ENCODE measurements at places on chromosomes 1 and 21.
A peak's percentile ranks its signal among the peaks of the same experiment; 100 is the strongest.

DNA sequence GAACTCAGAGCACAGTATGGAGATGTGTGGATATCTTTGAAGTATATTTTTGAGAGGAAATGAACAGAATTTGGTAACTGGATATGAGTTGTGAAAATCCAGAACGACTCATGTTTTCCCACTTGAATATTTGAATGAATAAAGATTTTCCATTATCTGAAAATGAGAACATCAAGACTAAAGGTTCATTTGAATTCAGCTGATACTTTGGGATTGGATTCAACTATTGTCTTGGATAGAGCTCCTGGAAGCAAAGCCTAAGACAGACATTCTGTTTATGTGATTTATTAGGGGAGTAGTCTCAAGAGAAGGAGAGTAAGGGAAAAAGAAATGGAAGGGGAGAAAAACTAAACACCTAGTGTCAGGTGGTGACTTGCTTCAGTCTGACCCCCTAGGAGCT lies 256.0 kb upstream of the LYPLAL1 start:
- DNase-seq = no peak

DNA sequence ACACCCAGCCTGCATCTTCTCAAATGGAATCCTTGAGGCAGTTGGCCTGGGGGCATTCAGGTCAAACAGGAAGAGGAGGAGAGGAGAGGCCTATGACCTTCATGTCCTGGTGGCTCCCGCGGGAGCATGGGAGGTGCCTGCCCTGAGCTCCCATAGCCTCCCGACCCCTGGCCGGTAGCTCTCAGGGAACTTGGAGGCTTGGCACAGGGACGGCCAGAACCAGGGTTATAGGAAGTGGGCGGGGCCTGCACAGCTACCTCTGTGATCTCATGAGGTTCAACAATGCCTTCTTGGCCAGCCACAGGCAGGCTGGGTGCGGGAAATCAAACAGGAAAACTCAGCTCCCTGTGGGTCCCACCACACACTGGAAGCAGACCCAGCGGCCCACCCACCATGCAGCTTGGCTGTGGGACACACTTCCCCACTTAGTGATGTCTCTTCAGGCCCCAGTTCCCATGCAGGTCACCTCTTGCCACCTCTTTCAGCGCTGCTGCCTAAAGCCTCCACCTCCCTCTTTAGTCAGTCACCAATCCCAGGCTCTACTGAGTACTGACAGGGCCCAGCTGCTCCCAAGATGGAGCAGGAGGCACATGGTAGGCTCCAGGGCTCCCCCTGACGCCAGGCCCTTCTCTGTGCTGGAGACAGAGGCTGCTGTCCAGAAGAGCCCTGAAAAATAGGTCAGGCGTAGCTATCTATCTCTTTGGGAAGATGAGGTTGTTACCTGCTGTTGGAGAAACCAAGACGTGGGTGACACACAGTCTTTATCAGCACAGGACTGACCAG lies at the start of gene SLFNL1:
TSS of gene SLFNL1 (minus strand) at position 200 of the 783 bp plus-strand sequence. CDS start 1,065 bp downstream, outside the sequence.
- DNase-seq = no peak

GRCh38 chr21:31725202-31725839 lies 6.6 kb downstream of the SCAF4 start:
- DNase-seq = no peak

DNA sequence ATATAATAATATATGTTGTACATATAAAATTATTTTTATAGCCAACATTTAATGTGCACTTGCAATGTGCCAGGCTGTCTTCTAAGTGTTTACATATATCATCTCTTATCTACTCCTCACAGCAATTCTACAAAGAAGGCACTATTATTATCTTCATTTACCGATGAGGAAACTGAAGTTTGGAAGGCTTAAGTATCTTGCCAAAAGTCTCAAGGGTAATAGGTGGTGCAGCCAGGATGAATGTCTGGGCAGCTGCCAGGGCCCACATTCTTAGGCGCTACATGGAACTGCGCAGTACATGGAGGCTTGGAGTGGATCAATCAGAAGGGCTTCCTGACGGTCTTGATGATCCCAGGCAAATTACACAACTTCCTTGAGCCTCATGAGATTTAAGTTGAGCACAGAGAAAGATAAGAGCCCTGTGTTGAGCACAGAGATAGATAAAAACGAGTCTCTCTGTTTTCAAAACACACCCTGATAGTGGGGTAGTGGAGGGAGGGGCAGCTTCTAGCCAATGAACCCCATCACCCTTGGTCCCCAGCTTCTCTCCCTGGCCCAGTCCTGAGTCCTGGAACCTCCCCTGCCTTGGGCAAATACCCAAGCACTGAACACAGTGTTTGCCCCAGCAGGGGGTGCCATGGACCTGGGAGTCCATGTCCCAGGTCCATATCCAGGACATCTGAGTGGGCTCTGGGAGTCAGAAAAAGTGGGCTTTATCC lies 9.2 kb downstream of the POU3F1 start:
- no peak for DNase-seq

- no peak for DNase-seq
Observed at GRCh38 chr1:36391271-36391670, 5.5 kb upstream of the STK40 start.

GRCh38 chr1:150796374-150796773 lies 11.7 kb downstream of the CTSK start:
- DNase-seq = no peak

DNA sequence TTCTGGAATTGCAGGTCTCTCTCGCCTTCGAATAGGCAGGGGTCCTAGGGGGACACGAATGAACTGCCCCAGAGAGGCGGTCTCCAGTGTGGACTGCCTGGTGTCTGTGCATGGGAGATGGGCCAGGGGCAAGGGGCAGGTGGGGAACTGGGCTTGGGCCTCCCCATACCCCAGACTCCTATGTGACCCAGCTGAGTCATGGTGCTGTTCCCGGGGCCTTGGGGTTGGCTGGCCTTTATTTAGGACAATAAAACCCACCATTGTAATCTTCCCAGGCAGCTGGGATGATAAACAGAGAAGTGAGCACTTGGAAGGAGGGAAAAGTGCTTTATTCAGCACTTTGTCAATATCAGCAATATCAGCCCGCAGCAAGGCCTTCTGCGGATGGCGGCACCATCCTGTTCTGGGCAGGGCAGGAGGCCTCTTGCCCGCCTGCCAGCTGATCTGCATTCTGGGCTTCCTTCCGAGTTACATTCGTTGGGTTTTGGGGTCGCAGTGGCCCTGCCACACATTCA lies 209.0 kb upstream of the TMEM51 start:
- DNase-seq = peak; percentile 75

- no peak for DNase-seq
Observed at GRCh38 chr1:53066891-53067738, 5.1 kb downstream of the PODN start.

DNA sequence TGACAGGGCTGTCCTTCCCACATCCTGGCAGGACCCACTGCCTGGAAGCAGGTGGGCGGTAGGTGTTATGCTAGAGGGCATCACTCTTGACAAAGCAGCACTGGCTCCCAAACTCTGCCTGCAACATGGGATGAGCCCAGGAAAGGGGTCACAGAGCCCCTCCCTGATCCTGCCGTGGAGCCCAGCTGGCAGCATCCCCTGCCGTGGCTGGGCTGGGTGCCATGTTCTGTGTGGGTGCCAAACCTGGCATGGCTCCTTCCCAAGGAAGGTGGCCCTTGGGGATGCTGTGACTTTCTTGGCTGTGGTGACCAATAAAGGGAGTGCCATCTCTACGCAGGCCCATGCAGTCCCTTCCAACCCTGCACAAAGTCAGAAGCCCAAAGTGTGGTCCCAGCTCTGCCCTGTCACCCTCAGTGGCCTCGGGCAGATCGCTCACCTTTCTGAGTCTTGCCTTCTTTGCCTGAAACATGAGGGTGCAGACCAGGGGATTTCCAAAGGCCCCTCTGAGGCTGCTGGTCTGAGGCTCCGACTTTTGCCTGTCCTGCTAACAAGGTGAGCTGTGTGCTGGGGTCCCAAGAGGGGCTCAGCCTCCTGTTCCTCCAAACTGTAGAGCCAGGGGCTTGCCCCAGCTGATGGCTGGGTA lies 6.0 kb downstream of the CDK18 start:
- DNase-seq = no peak

GRCh38 chr1:61636814-61637213 lies 88.1 kb downstream of the TM2D1 start:
- DNase-seq = no peak

DNA sequence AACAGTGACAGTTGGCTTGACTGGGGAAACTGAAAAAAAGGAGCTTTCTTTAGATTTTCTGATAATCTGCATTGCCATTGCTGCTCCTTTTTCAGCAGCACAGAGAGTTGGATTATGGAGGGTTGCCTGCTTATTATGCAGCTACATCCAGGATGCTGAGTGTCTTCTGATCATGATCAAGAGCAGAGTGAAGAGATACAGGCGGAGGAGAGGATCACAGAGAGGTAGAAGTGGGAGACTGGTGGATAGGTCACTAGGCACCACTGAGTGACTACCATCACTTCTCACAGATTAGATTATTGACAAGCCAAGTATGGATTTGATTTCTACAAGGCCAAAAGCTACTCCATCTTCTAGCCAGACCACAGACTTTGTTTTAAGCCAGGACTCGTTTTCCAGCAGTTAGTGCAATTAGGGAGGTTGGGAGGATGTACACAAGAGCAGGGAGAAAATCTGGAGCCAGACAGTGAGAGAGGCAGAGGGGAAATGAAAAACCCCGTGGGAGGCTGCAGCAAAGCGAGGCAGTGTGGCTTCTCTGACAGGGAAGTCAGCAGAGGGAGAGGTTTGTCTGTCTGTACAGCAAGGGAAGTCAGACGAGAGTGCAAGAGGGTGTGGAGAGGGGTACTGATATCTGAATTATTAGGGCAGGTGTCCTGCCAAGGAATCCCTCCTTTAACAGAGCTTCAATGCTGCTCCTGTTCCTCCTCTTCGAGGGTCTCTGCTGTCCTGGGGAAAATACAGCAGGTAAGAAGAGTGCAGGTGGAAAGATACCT lies at the start of gene CD1E:
TSS of gene CD1E (plus strand) at position 592 of the 773 bp plus-strand sequence. CDS start at position 687, 95 bp downstream.
- no peak for DNase-seq

DNA sequence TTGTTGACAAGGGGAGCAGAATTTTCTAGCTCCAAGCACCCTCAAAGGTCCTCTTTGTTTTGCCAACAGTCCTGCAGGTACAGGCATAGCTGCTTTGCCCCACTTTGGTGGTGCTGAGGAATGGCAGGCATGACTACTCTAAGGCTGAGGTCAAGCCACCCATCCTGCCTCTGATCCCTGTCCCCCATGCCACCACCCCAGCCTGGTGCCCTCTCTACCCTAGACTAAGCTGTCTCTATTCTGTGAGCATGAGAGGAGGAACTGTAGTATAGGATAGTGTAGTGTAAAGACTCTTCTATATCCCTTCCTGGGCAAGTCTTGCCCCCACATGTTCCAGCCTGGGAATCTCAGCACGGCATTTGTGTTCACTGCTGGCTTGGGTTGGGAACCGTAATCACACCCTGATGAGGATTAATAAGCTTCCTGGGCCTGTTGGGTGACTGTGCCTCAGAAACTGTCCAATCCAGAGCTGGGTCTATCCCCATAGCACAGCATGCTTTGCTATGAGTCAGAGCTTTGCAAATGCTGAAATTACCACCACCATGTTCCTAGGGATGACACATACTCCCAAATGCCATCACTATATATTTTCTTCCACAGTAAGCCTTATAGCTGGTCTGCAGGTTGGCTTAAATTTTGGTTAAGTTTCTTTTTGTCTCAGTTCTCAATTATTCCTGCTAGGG lies 105.7 kb upstream of the PPP2R5A start:
- no peak for DNase-seq

GRCh38 chr1:209387969-209388329 lies 195.6 kb upstream of the CAMK1G start:
- no peak for DNase-seq

DNA sequence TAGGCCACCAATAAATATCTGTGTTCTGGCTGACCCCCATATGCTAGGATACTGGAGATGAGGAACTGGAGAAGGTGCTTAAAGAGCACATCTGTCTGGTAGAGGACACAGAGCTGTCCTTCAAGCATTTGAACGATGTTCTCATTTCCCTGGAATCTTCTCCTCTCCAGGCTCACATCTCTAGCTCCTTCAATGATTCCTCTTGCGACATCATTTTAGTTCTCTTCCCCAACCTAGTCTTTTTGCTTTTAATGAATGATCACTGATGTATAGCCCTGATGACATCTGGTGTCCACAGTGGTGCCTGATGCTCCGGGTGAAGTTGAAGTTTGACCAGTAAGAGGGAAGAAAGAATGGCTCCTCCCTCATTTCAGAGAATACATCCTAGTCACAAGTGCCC lies 80.8 kb upstream of the UBE2U start:
- DNase-seq = no peak

DNA sequence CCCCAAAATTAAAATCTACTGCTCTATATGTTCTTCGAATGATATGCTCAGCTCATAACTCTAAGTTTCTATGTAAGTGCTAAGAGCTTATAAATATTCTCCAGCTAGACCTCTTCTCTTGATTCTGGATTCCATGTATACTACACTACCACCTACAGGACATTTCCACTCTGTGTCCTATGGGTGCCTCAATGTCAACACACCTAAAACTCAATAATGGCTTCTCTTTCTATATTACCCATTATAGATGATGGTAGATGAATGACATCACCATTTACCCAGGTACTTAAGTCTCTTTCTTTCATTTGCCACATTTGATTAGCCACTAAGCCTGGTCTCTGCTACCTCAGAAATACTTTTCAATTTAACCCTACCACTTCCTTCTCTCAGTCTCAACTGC lies 41.3 kb downstream of the TBX19 start:
- DNase-seq = no peak

DNA sequence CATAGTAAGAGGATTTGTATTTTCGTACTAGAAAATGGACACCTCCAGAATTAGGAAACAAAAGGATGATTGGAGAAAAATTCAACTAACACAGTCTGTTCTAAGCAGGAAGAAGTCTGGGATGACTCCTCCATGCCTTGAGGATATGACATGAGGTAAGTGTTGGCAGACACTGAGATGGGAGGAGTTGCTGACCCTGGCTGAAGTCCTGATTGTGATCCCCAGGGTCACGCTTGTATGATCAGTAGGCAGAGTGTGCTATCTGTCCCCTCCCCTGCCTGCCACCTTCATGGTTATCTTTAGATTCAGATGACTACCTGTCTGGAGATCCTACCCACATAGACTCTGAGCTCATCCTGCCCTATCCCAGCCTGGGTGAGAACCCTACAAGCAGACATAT lies 249.1 kb downstream of the C1orf94 start:
- no peak for DNase-seq

DNA sequence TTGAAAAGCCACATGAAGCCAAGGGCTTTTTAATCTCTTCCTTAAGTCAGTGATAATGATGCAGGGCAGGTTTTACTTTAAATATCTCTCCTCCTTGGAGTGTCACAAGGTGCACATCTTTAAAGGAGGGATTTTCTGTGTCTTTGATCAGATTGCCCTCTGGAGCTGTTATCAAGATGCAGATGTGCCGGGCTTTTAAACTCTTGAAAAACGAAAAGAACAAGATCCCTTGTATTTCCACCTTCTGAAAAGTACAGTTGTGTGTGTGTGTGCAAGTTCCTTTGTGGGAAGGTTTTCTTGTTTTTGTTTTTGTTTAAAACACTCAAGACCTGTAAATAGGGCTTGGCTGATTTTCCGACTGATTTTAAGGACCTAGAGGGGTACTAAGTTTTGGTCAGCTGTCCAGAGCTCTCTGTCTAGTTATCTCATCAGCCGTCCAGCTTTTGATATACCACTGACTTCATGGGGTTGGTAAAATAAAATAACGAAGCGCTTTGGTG lies 1.6 kb downstream of the MARK1 start:
- DNase-seq = no peak

- no peak for DNase-seq
Observed at GRCh38 chr1:246573491-246573890, 7.2 kb downstream of the CNST start.

- DNase-seq = no peak
Observed at GRCh38 chr1:215844266-215844665, 277.2 kb downstream of the KCTD3 start.

GRCh38 chr1:82819234-82819633 lies 1018.5 kb downstream of the ADGRL2 start:
- no peak for DNase-seq

Measured in putamen (tissue), 1 donor.